ENCODE measurements at places on chromosomes 5 and 9. TPM values are rescaled to one million over a fixed set of nuclear protein-coding genes. Genes with fewer than 3 reads are reported as not detected.

Gene NDUFS6
- total RNA-seq = 49.5 TPM

Gene AUH
- total RNA-seq = 23.7 TPM

Gene PLPPR1
- not detected for total RNA-seq

Gene CREBRF
- 15.5 TPM for total RNA-seq
